Hepatic stellate cell (primary cell): ENCODE measurements at places on chromosomes 16 and 17.
A peak's percentile ranks its signal among the peaks of the same experiment; 100 is the strongest.

DNA sequence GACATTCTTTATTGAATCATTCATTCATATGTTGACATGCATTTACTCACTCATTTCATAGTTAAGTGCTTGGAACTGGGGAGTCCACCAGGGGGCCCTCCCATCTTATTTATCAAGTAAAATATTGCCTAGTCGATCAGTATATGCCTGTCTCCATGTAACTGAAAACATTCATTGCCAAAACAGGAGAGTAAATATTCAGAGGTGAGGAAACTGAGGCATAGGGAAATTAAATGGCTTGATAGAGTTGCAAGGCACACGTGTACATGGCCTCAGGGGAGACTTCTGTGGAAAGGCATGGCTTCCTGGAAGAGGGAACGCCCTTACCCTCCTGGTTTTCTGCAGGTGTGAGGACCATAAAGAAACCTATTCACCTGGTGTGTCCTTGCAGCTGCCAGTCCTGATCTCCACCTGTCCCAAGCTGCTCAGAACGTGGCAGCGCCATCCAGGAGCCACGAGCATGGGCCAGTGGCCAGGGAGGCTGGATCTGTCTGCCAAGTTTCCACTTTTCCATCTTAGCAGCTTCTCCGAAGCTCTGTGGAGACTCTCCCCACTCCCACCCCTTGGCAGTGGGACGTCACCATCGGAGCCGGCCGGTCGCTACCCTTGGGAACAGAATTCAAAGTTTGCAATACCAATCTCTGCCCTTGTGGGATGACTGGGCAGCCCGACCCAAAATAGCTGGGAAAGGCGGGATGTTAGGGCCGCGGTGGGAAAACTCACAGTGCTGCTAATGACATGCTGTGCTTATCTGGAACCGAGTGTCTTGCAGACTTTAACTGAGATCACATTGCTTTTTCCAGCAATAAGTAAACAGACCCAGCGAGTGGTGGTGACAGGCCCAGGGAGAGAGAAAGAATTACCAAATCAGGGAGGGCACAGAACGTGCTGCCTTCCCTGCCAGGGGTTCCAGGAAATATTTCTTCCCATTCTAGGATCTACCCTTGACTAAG lies 4.1 kb upstream of the C1QTNF1 start:
- DNase-seq: peak; percentile 63

DNA sequence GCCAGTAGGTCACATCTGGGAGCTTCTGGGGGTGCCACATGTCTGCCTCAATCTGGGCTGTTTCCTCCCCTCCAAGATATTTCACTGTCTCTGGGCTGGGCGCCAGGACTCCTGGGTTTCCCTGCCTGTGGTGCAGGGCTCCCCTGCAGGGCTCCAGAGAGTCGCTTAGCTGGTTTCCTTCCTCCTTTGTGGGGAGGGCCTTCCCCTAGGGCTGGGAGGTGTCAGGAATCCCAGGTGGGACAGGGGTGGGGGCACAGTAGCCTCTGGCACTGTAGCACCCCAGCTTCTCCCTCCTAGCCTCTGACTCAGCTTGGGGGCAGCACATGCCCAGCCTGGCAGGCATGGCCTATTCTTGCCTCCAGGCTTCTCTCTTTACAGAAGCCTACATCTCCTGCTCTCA lies 2.6 kb downstream of the RARA start:
- no peak for DNase-seq

- DNase-seq: no peak
Measured at GRCh38 chr16:29662729-29663015, 375 bp upstream of the SPN start.

DNA sequence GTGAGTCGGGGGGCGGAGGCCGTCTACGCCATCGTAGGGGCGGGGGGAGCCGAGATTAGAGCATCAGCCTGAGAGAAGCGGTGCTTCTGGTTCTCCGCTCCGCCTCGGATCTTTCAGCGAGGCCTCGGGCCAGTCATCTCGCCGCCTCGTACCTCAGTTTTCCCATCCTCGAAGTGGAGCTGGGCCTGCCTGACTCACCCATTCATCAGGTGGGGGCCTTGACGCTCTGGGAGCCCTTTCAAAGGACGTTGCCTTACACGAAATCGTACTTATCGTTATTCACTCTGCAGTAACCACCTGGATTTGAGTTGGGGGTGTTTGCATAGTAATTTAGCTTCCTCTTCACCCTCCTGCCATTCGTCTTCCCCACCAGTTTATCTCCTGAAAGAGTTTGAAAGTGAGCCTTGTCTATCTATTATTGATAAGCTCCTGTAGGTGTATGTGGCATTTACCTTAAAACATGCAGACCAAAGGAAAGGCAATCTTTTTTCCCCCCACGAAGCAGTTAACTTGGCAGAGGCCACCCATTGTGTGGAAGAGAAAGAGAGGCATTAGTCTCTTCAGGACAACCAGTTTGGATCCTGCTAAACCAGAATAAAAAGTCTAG lies 674 bp downstream of the TAF15 start:
- DNase-seq: no peak

DNA sequence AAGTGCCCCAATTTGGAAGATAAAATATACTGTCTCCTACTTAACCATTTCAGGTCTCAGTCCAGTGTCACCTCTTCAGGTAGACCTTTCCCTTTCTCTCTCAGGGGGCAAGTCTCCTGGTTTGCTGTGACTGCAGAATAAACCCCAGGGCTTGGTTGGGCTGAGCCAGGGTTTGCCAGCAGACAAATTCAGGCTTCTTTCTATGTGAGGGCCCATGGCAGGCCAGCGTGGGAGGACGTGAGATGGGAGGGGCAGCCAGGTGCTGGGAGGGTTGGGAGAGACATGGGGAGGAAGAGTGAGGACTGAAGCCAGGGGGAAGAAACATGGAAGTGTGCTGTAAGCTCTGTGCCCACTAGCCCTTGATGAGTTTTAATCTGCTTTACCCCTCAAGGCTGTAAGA lies 163.2 kb downstream of the SPECC1 start:
- no peak for DNase-seq

DNA sequence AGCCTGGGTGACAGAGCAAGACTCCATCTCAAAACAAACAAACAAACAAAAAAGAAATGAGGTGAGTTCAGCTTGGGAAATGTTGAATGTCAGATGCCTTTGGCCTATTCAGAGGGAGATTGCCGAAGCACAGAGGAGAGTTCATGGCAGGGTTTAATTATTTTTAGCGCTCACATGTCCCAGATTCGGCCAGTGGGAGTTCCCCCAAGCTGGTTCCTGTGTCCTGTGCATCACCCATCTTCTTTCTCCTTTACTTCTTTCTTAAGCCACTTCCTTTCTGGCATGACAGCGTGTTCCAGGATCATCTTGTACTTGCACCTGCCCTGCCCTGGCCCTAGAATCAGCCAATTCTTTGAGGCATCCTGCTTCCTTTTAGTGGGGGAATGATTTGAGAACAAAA lies 9.2 kb downstream of the MPV17L start:
- DNase-seq: no peak

DNA sequence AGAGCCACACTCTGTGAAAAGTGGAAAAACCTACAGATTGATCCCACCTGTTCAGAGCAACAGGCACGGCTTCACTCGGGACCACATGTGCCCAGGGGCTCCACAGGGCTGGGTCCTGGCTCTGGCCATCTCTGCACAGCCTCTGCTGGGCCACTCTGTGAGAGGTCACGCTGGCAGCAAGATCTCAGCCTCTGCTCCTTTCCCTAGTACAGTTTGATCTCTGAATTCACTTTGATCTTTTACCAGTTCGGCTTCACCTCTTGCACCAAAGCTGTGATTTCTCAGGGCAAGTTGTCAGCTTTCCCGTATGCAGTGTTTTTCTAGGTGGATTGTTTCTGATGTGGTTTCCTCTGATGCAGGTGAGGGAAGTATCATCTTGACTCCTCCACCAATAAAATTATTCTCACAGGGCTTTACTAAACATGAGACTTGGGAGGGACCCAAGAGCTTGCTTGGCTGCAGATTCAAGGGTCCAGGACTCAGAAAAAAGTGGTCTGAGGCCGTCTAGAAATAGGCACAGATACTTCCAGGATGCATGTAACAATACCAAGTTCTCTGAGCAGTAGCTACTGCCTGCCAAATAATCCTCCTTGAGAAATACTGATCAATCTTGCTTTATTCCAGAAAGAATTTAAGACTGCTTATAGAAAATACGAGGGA lies 24.0 kb upstream of the ALDH3A1 start:
- DNase-seq: no peak

GRCh38 chr16:63983401-63983800 lies 1138.5 kb downstream of the CDH11 start:
- no peak for DNase-seq

DNA sequence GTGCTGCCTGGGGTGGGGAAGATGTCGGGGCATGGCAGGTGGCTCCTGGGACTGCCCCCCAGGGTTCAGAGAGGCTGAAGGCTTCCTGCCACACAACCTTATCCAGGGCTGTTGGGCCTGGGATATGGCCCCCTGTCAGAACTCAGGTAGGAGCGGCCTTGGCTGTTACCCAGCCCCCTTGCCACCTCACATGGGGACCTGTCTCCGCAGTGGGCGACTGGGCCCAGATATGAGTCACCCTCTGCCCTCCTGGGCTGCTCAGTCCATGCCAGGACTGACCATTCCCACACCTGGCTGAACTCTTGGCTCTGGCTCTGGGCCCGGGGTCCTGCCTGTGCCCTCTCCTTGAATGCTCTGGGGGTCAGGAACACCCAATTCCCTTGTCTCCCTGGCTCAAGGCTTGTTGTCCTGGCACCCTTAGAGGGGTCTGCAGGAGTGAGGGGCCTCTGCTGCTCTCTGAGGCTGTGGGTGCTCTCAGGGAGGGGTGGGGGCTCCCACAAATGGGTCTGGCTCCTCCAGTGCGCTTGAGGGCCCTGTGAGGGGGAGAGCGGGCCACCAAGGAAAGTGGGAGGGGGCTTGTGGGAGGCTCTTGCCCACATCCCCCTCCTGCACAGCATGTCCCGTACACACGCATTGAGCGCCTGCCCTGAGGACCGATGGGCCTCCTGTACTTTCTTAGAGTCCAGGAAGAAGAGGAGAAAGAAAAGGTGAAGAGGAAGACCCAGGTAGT lies 36.0 kb downstream of the LGALS9 start:
- no peak for DNase-seq

DNA sequence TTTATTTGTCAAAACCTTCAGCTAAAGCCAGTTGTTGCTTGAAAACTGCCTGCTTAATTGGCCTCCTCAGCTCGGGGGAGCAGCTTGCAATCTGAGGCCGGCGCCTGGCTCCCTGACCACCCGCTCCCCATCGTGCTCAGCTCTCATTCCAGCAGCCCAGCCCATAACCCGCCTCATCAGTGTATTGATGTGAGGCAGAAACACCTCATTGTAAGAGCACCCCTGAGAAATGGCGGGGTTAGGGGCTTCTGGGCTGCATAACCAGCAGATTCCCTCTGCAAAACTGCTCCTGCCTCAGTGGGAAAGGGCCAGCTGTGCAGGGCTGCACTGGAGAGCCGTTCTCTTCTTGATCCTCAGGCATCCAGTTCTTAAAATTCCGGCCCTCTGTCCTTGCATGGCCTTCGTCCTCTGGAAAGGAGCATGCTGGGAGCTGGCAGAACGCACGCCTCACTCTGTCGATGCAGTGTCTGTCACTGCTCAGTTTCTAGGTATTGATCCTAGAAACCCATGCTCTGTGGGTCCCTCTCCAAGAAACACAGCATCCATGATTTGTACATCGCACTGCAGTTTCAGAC lies 113.8 kb upstream of the CHMP6 start:
- DNase-seq: no peak

DNA sequence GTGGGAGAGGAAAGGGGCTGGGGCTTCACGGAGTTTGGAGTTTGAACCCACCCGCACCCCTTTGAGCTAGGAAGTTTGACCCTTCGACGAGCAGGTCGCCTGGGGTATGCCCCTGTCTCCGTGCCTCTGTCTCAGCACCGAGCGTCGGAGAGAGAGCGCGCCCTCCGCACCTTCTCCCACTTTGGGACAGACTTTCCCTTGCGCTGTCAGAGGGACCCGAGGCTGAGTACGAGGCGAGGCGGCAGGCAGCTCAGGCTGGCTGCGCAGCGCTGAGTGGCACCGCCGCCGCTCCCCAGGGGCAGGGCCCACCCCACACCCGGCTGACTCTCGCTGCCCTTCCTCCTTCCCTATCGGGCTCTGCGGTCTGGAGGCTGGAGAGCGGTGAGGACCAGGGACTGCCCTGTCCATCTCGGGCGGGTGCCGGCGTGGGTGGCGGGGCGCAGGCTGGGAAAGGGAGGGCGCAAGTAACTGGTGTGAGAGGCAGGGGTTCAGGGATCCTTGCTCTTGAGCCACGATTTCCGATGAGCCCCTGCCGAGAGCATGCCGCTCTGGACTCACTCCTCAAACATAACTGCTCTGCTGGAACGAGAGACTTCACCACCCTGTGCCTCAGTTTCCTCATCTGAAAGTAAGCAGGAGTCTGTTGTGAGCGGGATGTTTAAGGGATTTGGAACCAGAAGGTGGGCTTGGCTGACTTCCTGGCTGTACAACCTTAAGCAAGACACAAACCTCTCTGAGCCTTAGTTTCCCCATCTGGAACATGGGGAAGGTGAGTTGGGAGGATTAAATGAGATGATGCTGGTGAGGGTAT lies 981 bp downstream of the BEAN1 start:
- DNase-seq: no peak

DNA sequence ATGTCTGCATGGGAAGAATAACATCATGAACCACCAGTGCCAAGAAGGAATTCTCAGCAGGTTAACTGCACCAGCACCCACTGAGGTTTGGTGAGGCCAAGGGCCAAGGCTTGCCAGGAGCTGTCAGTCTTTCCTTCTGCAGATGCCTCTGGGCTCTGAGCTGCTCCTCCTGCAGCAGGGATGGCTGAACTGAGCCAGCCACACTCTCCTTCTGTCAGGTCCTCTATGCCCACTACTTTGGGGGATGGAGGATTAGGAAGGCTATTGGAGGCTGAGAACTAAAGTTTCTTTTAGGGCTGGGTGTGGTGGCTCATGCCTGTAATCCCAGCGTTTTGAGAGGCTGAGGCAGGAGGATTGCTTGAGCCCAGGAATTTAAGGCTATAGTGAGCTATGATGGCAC lies 71.6 kb downstream of the PLXDC1 start:
- no peak for DNase-seq

DNA sequence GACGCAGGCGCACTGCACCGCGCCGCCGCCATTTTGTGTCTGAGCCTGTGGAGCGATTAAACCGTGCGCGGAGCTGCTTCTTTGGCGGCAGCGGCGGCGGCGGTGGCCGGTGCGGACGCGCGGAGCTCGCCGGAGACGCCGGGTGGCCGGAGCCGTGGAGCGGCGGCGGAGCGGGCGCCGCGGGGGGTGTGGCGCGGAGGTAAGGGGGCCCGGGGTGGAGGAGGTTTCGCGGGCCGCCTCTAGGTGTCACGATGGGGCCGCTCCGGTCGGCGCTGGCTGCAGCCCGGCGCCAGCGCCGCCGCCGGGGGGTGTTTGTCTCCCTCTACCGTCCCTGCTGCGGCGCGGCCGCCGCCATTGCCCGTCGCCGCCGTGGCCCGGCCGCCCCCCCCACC lies at the start of gene CTCF:
Gene CTCF, plus strand, starts transcription at position 1 of the 392 bp plus-strand sequence. CDS start 48,307 bp downstream, outside the sequence.
- DNase-seq: peak; percentile 84

GRCh38 chr17:74827800-74828199 lies 31.9 kb downstream of the GRIN2C start:
- no peak for DNase-seq

- no peak for DNase-seq
Measured at GRCh38 chr17:45108595-45109521, 23.5 kb downstream of the PLCD3 start.

GRCh38 chr16:65021852-65022595 lies 99.8 kb downstream of the CDH11 start:
- DNase-seq: no peak

- peak; percentile 80 for DNase-seq
Measured at GRCh38 chr17:7634384-7634783, 4.4 kb downstream of the SHBG start.

- DNase-seq: no peak
Measured at GRCh38 chr17:1953831-1954230, 71.3 kb downstream of the RTN4RL1 start.
